A549 treated with ZK216348 at 1 μM for 4 hours (cell line): ENCODE measurements at places on chromosomes 3 and 15. TPM values are rescaled to one million over a fixed set of nuclear protein-coding genes. Genes with fewer than 3 reads are reported as not detected.

Gene GOLGA6B
- 0.15 to 0.16 TPM in 2 of 5 replicates, not detected in the others for total RNA-seq

Gene DUOXA2
- not detected in 5 replicates for total RNA-seq

Gene LMAN1L
- not detected in 5 replicates for total RNA-seq

Gene CACNA2D3
- 0.04 to 0.29 TPM (median 0.07 TPM) in 3 of 5 replicates, not detected in the others for total RNA-seq

Gene FES
- total RNA-seq = 0.64 to 1.1 TPM (median 0.79 TPM) in 5 replicates

Gene PLAAT1
- 0.18 TPM in 1 of 5 replicates, not detected in the others for total RNA-seq

Gene PAQR5
- 65.5 to 118 TPM (median 110 TPM) in 5 replicates for total RNA-seq

Gene KLHL40
- total RNA-seq = not detected in 5 replicates

Gene MRAS
- 7.0 to 10.2 TPM (median 8.8 TPM) in 5 replicates for total RNA-seq

Gene SPRED1
- 6.2 to 9.7 TPM (median 8.7 TPM) in 5 replicates for total RNA-seq

Gene NR1D2
- 5.8 to 10.7 TPM (median 7.6 TPM) in 5 replicates for total RNA-seq

Gene NECTIN3
- 14.3 to 30.4 TPM (median 23.0 TPM) in 5 replicates for total RNA-seq

Gene CASR
- not detected in 5 replicates for total RNA-seq

Gene ZNF80
- not detected in 5 replicates for total RNA-seq
